ENCODE measurements at places on chromosomes 3 and 15.

GRCh38 chr15:88393719-88394519 is 73.3 kb downstream of the MRPL46 start:
- no peak for DNase-seq

- no peak for DNase-seq
Measured at GRCh38 chr3:9679476-9680080, 24.1 kb upstream of the CPNE9 start.

DNA sequence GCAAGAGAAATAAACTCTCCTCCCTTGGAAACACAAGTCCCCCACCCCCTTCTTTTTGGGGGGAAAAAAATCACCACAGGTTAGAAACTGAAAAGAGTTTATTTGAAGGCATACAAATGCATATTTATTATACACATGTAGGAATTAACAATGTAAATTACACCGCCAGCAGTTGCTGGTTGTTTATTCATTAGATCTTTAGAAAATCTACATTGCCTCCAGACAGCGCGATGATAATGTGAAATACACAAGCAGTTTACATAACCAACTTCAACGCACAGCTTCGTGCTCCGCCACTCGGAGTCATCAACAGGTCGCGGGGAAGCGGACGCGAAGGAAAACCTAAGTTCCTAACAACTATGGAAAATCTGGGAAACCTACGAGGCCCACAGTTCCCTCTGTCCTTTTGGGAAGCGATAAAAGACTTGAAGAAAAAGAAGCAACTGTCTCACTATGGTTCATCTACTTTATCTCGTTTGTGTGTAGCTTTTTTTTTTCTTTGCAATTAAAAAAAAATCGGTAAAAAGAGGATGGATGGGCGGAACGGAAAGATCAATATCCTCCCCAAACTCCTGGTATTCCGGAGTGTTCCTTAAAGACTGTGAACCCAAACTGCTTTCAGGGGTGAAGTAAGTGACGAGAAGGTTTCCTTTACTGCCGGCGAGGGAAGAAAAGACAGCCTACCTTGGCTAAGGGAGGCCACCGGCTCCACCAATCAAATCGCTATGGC is 8.4 kb upstream of the FOXB1 start:
- no peak for DNase-seq

GRCh38 chr3:14646589-14647413 is 4.8 kb upstream of the CCDC174 start:
- no peak for DNase-seq

GRCh38 chr3:46987319-46987742 is 7.9 kb downstream of the NBEAL2 start:
- DNase-seq = no peak

DNA sequence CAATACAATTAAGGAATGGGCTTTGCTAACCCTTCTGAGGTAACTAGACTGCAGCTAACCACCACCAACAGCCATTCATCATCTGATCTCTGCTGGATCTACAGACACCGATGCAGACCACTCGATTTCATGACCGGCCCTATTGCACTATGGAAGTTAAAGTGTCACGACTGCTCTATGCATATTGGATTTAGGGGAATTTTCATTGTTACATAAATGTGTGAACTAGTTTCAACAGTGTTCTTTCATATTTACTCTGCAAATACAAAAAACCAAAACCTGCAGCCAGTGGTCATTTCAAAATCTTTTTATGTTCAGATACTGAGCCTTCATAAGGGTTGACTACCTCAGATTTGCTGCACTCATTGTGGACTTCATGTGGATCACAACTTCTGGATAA is 14.5 kb downstream of the CDV3 start:
- DNase-seq = no peak

GRCh38 chr3:21734746-21735145 is 16.3 kb downstream of the ZNF385D start:
- DNase-seq = no peak

DNA sequence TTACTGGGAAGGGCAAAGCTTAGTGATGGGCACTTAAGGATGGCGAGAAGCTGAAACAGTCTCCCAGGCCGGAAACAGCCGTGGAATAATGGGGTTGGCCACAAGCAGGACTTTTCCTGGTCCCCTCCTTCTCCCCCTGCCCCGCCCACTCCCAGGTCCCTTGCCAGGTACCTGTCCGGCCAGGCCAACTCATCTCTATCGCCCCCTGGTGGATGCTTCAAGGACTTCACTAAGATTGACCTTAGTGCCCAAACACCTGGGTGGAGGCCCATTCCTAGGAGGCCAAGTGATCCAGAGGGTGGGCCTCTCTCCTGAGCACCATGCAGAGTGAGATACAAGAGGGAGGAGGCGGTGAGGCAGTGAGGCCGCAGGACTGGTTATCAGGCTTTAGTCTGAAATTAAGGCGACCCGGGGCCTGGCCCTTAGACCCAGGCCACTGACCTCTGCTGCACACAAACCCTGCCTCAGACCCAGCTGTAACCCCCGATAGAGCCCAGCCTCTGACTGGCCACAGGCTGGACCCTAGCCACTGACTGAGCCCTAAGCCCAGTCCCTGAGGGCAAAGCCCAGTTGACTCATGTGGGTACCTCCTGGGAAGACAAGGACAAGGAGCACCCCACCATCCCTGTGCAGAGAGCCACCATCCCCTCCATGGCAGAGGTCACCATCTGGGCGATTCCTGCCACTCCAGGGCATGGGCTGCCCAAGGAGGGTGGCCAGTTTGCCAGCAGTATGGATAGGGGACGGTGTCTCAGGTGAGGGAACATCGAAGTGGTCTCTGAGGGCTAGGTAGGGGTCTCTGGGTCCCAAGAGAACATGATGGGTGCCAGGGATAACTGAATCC is 37.6 kb downstream of the VIPR1 start:
- no peak for DNase-seq

- DNase-seq = no peak
Measured at GRCh38 chr3:52323526-52324295, 7.6 kb downstream of the DNAH1 start.

GRCh38 chr3:69739204-69740102 is at the start of gene MITF:
MITF (plus strand) TSS chr3:69739464; CDS start chr3:69739598, 134 bp downstream.
- no peak for DNase-seq

GRCh38 chr3:149634573-149634972 is 23.3 kb downstream of the WWTR1 start:
- DNase-seq = no peak

GRCh38 chr15:42549741-42550392 is 1.2 kb downstream of the HAUS2 start:
- DNase-seq = no peak

DNA sequence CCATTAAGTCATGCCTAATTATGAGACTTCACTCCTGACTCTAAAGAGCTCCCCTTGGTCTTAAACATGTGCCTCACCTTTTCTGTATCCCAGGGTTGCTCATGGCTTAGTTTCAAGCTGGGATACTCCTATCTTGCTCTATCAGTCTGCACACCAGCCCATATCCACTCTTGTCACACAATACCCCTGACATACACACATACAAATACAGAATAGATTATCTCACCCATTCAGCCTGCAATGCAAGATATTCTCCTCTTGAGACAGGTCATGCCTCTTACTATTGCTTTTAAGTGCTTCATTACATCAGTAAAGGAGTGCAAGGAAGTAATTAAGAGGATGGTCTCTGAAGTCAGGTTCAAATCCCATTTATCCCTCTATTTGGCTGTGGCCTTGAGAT is 587.3 kb downstream of the IGSF11 start:
- DNase-seq = no peak

- DNase-seq = no peak
Measured at GRCh38 chr3:125143982-125144652, 68.4 kb downstream of the SLC12A8 start.

DNA sequence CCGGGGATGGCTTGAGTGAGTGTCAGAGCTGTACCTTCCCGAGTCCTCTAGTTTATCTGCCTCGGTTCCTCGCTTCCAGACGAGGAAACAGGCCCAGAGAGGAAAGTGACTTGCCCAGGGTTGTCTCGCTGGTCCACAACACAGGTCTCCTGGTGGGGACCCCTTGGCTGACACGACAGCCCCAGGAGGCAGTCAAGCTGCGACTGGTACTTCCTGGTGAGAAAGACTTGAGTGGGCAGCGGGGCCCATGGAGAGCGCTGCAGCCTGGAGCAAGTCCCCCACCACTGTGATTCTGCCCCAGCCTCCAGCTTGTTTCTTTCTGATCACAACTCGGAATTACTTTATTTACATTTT is 600 bp upstream of the CHRNA5 start:
- DNase-seq = no peak

DNA sequence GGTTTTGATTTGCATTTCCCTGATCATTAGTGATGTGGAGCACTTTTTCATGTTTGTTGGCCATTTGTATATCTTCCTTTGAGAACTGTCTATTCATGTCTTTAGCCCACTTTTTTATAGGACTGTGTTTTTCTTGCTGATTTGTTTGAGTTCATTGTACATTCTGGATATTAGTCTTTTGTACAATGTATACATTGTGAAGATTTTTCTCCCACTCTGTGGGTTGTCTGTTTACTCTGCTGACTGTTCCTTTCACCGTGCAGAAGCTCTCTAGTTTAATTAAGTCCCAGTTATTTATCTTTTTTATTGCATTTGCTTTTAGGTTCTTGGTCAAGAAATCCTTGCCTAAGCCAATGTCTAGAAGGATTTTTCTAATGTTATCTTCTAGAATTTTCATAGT is 91.1 kb upstream of the ATP11B start:
- no peak for DNase-seq

Measured in BJ (cell line).